ENCODE measurements at places on chromosomes 13 and 19.

DNA sequence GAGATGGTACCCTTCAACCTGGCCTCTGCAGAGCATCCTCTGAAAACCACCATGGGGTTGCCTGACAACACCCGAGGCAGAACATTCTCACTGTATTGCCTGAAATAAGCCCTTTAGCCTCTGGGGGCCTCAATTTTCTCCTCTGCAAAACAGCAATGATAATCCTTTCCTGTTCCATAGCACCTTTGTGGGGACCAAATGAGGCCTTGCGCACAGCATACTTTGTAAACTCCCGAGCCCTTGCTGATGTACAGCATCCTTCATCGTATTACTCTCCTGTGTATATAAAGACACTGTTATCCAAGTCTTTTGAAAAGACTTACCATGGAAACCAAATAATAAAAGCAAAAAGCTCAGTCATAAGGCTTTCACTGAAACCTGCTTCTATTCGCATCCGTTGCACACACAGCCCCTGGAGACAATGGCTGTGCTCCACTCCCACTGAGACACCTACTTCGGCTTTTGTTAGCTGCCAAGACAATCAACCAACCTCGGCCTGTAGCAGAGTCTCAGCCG, 276.0 kb downstream of the FOXO1 start:
- DNase-seq = no peak

DNA sequence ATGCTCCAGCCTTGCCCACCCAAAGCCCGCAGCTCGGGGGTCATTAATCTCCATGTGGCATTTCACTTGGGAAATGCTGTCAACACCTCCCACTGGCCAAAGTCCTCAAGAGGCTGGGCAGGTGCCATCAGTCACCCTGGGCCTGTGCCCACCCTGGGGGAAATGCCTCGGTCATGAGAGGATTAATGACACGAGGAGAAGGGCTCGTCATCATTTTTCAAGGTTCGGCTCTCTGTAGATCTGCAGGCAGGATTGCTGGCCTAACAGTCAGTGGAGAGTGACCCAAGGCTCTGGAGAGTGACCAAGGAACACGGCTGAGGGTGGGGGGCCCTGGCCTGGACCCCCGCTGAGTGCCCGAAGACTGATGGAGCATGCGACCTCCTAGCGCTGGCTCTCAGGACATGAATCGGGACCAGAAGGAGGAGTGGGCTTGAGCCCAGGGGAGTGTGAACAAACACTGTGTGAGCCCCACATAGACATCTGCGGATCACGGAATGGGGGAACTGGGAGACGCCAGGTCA, 15.2 kb upstream of the KCTD15 start:
- DNase-seq = no peak

DNA sequence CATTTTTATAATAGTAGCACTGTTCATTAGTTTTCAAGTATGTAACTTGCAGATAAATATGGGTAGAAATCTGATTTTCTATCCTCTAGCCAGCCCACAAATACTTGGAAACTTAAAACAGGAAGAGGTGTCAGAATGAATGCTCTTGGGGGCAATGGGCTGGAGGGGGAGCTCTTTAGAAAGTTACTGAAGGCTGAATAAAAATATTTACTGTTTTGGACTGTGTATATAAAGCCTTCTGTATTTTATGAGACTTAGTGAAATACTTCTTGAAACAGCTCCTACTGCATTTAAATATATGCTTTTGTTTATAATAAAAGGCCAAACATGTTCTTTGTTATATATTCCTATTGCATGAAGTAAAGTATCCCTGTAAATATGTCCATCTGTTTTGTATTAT, 138.8 kb downstream of the RGCC start:
- no peak for DNase-seq

DNA sequence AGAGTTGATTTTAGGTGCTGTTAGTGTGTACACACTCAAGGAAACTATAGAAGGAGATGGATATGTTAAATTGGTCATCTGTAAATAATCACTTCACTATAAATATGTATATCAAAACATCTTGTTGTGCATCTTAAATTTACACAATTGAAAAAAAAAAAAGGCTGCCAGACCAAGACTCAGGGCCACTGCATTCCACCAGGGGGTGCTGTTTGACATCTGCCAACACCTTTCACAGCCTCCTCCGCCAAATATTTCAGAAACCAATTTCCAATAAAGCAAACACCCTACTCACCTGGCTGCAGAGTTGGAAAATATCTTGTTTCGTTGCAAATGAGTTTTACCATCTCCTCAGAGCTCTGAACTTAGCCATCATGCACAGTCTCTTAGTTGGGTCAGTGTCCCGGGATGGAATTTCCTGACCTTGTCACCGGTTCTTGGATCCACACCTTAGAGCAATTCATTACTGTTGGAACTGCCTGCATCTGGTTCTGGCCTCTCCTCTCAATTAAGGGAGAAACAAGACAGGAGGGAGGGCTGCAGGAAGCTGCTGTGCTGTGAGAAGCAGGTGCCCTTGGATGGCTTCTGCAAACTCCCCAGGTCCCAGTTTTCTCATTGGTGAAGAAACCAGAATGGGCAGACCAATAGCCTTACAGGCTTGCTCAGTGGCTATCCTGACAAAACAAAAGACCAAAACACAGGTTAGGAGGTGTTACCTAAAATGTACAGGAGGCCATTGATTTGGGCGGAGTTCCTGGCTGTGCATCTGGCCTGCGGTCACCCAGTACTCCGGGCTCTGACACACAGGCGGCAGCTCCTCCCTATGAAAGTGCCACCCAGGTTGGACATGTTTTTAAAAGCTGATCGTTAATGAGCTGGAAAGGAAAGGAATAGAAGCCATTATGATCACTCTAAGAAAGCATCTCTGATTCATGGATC, 746.6 kb downstream of the UQCRFS1 start:
- DNase-seq = peak; percentile 35

DNA sequence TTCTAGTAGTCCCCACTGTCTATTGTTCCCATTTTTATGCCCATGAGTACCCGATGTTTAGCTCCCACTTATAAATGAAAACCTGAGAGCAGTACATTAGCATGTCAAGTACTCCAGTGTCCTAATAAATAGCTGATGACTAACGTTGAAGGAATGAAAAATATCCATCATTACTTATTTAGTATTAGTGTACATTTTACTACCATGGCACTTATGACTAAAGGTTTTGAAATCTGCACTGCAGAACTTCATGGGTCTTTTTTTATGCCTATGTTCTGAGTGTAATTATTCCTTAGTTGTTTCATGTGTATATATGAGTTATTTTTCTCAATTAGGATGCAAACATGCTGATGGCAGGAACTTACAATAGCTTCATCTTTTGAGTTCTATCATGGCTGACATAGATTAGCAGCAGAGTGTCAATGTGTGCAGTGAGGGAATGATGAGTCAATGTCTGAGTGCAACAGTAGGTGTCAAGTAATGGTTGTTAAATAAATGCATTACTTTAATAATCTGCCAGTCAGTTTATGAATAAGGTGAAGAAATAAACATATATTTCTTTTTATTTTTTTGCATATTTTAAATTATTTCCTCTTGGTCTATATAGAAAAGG, 188.4 kb downstream of the ITGBL1 start:
- peak; percentile 73 for DNase-seq

DNA sequence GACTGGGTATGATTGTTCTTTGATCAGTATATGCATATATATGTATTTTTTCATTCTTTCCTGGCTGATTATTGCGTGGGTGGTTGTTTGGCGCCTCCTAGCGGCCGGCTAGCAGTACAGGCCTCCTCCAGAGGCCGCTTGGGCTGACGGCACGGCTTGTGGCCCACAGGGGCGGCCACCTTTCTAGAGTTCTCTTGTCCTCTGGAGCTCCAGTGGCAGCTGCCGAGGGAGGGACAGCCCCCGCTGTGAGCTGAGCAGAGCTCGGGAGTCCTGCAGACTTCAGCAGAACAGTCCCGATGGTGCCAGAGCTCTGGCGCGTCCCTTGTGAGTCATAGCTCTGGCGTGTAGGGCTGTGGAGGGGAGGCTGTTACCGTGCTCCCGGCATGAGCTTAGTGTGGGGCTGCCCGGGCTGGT, 22.5 kb upstream of the ZNF429 start:
- DNase-seq = no peak

DNA sequence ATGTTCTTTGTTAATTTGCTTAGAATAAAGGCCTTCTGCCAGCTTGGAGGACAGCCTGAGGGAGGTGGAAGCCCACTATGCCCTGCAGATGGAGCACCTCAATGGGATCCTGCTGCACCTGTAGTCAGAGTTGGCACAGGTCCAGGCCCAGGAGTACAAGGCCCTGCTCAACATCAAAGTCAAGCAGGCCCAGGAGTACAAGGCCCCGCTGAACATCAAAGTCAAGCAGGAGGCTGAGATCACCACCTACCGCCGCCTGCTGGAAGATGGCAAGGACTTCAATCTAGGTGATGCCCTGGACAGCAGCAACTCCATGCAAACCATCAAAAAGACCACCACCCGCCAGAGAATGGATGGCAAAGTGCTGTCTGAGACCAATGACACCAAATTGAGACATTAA, 41.7 kb downstream of the ZNF85 start:
- DNase-seq = no peak

DNA sequence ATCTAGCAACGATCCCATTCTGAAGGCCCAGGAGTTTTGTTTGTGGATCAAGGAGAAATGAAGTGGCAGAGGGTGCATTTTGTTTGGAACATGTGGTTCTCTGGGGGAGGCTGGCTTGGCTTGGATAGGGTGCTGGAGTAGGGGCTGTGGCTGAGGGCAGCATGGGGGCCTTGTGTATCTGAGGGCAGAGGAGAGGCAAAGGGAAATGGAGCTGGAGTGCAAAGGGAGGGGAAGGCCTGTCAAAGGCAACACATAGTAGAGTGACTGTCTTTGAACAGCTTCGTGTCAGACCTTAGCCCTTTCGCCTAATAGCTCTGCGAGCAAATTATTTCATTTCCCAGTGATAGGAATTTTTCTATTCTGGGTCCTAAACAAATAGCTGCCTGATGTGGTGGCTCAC, 187.2 kb downstream of the KCNRG start:
- no peak for DNase-seq

GRCh38 chr19:19539698-19540063, 1.6 kb downstream of the CILP2 start:
- no peak for DNase-seq

DNA sequence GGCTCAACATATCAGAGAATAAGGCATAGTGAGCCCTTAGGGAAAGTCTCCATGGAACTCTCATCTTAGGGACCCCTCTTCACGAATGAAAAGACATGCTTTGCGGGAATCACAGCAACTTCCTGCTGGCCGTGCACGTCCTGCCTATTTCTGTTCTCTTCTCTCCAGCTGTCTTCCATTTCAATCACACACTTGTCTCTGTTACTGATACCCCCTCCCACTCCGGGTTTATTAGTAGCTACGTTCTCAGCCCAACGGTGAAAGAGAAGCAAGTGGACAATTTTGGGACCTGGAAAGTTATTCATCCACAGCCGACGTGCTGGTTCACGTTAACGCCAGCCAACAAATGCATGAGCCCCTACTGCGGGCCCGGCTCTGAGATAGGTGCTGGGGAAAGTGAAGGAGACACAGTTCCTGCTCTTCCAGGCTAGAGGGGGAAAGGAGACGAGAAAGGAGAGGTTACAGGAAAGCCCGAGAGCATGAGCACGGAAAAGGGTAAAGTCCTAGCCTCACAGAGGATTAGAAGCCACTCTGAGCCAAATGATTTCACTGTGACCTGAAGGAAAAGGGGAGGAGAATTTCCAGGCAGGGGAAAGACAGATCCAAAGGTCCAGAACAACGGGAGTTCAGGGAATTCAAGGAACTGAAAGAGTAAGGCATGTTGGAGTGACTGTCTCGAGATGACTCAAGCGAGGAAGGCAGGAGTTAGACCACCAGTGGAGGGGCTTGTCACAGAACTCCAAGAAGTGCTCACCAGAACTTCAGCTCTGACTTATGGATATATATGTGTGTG, 81.8 kb upstream of the CLDN10 start:
- no peak for DNase-seq

GRCh38 chr13:76813891-76814290, 72.3 kb downstream of the KCTD12 start:
- no peak for DNase-seq

GRCh38 chr19:3225677-3226093, 1.2 kb downstream of the CELF5 start:
- no peak for DNase-seq

DNA sequence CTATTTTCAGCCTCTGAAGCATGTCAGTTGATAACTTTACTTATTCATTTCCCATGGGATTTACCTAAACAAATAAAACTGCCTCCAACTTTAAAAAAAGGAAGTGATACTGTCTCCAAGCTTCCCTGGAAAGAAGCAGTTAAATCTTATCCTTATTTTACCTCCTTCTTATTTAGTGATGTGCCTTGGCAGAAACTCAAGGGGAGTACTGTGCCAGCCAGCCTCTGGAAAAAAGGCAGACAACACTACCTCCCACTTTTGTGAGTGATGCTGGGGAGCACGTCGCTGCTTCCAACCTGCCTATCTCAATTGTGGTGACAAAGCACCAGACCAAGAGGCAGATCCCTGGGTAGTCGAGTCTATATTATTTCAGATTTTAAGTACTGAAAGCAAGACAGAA, 765.6 kb downstream of the DIAPH3 start:
- no peak for DNase-seq

- DNase-seq = no peak
These were observed 66.1 kb upstream of the ABCC4 start for GRCh38 chr13:95367309-95367843.

DNA sequence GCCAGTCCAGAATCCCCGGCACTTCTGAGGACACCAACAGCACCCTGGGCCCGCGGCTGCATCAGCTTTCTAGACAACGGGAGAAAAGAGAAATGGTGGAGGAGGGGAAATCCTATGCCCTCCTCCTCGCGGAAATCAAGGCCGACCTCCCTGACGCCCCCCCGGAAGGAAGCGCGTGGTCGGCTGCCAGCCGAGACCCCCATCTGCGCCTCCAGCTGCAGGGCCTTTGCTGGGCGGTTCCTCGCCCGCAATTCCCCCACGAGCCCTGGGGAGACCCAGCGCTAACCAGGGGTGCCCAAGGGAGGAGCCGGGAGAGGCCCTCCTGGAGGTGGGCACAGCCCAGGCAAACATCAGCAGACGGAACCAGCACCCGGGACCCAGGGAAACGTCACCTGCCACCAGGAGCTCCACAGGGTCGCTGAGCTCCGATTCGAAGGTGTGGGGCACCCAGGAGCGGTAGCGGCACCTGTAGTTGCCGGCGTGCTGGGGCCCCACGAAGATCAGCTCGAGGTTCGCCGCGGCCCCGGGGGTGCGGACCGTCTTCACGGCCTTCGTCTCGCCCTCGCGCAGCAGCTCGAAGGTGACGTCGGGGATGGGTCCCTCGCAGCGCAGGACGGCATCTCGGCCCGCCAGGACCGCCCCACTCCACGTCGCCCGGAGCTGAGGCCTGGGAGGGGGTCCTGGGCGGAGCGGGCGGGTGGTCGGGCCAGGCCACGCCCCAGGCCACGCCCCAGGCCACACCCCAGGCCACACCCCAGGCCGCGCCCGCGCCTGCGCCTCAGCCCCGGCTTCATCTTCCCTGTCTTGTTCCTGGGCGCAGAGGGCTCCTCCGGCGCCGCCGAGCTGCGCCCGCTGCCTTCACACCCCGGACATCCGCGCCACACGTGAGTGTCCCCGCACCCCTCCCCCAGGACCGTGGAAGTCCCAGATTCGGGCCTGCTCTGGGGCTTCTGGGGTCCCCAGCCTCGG, 6.0 kb downstream of the A1BG start:
- DNase-seq = peak; percentile 52

Data from mammary epithelial cell (primary cell).